HFF-Myc (cell line): ENCODE measurements at places on chromosomes 5 and 9.

DNA sequence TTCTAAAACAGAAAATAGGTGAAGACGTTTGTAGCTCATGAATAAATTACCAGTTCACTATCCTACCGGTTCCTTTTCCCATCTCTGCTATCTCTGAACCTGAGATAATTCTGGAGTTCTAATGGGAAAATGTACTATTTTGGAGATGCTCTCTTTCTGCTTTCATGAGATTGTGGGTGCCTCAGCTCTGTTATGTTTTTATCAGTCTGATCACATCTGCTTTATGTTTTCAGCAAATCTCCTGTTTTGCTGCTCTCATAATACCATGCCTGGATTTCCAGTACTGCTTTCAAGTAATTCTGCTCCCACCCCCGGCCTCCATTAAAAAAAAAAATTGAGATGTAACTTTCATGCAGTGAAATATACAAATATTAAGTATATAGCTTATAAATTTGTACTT is 9.1 kb upstream of the SUSD1 start:
- no peak for DNase-seq

GRCh38 chr5:136522217-136522956 is 157.0 kb upstream of the TRPC7 start:
- no peak for DNase-seq

DNA sequence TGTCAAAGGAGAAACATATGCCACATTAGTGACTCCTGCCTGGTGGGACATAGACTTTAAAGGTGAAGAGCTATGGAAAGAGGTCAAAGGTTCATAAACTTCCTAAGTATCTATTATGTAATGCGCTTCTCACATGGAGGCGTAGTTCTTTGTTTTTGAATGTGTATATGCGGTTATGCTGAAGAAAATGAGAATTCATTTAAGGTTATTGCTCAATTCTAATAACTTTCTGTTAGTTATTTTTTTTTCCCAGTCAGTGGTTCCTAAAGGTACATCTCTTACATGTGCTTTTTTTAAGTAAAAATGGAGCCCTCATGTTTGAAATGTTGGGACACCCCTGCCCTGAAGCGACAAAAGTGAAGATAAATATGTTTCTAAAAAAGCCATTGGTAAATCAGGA is 156.2 kb downstream of the SPATA31D1 start:
- DNase-seq = no peak

DNA sequence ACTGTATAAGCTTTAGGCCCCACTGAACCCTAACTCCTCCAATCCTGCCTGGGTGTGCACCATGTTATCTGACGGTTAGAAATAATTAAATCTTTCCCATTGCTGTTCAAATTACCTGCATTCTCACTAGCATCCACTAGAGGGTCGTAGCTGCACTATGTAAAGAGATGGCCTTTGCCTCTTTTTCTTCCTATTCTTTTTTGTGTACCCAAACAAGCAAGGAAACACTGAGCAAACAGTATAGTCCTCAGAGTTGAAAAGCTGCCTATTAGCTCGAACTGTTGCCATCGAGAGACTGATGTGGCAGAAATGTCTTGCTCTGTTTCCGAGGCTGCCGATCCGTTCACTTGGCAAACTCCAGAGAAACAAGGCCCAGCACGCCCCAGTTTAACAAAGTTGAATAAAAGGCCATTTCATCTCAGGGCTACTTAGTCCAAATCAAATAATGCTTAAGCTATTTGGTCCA is 163.8 kb upstream of the TRPM3 start:
- DNase-seq = peak; percentile 50

GRCh38 chr5:68007451-68007850 is 208.1 kb upstream of the PIK3R1 start:
- DNase-seq = no peak

GRCh38 chr5:134142052-134142451 is 27.6 kb downstream of the TCF7 start:
- no peak for DNase-seq

DNA sequence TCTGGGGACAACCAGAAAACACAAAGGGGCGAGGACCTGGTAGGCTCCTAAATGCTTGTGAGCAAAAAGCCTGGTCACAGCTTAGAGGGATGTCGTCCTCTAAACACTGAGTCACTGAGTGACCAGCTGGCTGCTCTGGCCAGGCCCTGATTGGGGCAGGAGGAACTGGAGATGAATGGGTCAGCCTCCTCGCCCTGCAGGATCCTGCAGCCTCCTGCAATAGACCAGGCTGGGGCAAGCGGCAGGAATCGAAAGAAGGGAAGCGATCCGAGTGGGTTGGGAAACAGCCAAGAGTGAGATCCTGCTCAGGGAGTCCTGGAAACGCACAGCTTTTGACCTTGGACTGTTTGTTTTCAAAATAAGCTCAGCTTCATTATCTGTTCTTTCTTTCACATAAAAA is 34.1 kb upstream of the MSX2 start:
- DNase-seq = no peak

GRCh38 chr9:96817973-96818372 is 36.3 kb downstream of the ZNF782 start:
- no peak for DNase-seq

DNA sequence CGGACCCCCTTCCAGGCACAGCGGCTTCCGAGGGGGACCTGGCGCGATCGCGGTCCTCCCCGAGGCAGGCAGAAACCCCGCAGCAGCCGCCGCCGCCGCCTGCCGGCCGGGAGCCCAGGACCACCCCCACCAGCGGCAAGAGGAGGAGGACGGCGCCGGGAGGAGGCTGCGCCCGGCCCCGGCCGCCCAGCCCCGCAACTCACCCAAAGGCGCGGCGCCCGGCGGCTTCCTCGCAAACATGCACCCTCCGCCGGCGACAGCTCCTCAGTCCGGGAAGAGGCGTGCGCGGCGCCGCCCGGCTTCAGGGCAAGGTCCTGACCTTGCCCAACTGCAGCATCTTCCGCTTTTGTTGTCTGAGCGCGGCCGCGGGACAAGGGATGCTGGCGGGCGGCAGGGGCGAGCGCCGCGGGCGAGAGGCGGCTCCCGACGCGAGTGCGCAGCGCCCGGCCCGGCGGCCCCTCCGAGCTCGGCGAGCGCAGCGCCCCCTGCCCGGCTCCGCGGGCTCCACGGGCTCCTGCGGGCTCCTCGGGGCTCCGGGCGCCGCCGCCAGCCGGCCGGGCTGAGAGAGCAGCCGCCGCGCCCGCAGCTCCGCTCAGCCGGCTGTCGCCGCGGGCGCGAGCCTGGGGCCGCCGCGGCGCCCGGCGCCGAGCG is 507 bp downstream of the CTNND2 start:
- DNase-seq = no peak

- no peak for DNase-seq
Observed at GRCh38 chr5:4156889-4157288, 561.3 kb downstream of the IRX1 start.

DNA sequence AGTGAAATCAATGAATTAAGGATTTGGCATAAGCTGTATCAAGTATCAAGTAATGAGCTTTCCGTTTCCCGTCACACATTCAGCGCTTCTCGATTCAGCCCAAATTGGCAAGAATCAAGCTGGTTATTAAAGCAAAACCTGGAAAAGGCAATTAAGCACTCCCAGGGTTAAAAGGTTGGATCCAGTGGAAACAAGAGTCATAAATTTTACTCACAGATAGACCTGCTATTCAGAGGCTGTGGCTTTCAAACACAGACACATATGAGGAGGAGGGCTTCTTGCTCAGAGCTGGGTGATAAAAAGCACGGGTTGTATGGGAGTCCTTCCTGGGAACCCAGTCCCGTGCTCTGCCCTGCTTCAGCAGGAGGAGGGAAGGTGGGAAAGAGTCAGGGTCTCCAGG is 112.3 kb upstream of the CXCL14 start:
- no peak for DNase-seq

- DNase-seq = no peak
Observed at GRCh38 chr5:158621391-158621790, 478.3 kb downstream of the EBF1 start.

DNA sequence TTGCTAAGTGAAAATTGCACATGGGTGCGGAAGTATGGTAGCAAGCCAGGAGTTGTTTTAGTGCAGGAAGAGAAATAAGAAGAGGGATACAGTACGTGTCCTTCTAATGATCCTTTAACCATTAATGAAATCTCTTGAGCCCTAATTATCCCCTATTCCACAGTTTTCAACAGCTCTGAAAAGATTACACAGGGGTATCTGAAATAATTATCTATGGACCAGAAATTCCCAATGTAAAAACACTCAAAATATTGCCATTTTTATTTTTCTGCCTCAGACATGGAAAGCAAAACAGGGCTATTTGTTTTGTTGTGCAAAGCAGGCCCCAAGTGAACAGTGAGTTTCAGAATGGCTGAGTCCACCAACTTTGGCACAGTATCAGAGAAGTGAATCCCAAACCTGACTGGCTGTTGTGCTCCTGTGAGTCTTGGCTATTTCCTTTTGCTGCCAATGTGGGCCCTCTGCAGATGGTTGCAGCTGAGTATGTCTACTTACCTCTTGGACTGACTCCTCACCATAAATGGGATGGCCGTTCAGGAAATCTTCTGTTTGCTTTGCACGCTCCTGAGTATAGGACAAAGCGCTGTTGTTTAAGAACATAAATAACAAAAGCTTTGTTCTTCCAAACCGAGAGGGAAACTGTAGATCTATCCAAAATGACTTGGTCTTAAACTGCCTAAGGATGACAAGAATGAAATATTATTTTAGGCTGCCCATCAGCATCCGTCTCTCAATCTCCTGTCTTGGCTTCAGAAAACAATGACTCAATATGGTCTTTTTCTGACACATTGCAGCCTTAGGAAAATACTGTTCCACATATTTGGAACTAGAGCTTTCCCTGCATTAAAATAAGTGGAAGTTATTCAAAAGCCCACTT is 204.1 kb downstream of the DEPDC1B start:
- DNase-seq = no peak

DNA sequence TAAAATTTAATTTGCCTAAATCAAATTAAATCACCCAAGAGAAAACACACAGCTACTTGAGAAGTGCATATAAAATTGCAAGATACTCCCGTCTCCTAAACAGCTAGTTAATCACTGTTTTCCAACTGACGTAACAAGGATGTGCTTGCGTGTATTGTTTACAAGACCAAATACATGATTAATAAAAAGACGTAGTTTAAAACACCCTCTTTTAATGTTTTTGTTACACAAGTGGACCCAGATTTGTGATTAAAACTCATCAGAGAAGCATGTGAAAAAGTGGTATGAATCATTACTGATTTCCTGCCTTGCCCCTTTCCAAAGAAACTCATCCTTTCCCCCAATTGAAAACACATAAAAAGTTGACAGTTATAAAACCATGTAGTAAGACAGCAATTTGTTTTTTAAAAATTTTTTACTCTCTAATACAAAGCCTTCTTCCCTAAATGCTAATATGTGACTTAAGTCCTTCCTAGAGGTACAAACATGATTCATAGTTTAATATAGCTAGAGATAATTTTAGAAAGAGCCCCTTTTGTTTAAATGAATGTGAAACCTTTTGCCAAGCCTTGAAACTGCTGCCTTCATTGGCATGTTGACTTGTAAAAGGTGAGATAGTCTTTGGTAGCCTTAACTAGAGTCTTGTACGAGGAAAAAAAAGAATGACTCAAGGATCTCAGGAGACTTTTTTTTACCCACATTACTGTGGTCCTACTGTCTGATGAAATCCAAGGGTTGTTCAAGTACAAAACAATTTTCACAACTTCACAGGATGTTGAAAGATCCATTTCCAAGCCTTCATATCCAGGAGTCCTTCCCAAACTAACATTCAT is 61.4 kb upstream of the FST start:
- DNase-seq = peak; percentile 94

- DNase-seq = peak; percentile 79
Observed at GRCh38 chr5:124748687-124749594, 2.5 kb upstream of the ZNF608 start.

GRCh38 chr5:151719228-151720000 is 32.7 kb upstream of the SPARC start:
- no peak for DNase-seq

GRCh38 chr9:135068776-135069415 is 18.6 kb upstream of the OLFM1 start:
- no peak for DNase-seq

- DNase-seq = no peak
Observed at GRCh38 chr9:96107436-96107835, 194.5 kb downstream of the HSD17B3 start.
